Upper lobe of left lung (tissue), 6 donors: ENCODE measurements at places on chromosomes 7 and 10. TPM values are rescaled to one million over a fixed set of nuclear protein-coding genes. Genes with fewer than 3 reads are reported as not detected.

The NDUFB2 gene
- total RNA-seq: 195 TPM

The NUTM2E gene
- not detected for total RNA-seq

The NUTM2A gene
- total RNA-seq: 5.2 TPM

The NODAL gene
- not detected for total RNA-seq

- DNase-seq: no peak
- H3K36me3 ChIP-seq: no peaks in the 10 kb centered on the region
- no peak overlapping the region for H3K4me3 ChIP-seq
- no peak overlapping the region for H3K27ac ChIP-seq
- no peaks in the 10 kb centered on the region for H3K27me3 ChIP-seq
These were observed 94.4 kb upstream of the HABP2 start for GRCh38 chr10:113458451-113458850.

DNA sequence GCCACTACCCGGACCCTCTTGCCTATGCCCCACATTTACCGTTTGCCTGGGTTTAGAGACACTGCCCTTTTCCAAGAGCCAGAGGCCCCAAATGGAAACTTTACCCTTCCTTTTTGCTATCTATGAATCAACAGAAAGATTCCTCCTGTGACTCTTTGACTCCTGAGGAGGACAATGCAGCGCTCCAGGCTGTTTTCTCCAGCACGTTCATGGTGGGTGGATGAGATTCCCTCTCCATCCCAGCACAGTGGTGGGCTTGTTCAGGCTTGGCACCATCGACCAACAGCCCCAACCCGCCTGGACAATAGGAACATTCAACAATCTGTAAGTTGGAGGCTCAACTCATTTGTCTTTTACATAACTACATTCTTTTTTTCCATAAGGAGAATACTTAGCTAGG lies 55.9 kb downstream of the DLD start:
- no peak overlapping the region for H3K27ac ChIP-seq
- peaks cover 3% of the 10 kb centered on the region for H3K4me1 ChIP-seq
- no peaks in the 10 kb centered on the region for H3K27me3 ChIP-seq
- no peak for DNase-seq

GRCh38 chr7:26698194-26698593 lies 166.2 kb downstream of the SKAP2 start:
- H3K4me1 ChIP-seq: no peaks in the 10 kb centered on the region
- no peak for DNase-seq
- H3K27ac ChIP-seq: no peak overlapping the region
- H3K27me3 ChIP-seq: no peaks in the 10 kb centered on the region

DNA sequence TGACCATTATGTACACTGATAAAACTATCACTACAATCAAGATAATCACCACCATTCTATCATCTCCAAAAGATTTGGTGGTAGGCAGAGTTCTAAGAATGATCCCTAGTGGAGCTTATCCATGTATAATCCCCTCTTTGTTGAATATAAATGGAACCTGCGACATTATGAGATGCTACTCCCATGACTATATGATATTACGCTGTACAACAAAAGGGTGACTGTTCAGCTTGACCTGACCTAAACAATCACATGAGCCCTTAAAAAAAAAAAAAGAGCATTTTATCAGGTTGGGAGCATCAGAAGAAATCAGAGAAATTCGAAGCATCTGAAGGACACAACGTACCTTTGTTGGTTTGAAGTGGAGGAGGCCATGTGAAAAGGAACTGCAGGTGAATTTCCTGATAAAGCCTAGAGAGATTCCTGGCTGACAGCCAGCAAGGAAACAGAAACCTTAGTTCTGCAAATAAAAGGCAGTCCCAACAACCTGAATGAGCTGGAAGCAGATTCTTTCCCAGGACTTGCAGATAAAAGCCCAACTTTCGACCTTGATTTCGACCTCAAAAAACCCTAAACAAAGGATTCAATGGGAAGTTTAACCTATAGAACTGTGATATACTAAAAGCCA lies 270.7 kb downstream of the ADRA2A start:
- no peaks in the 10 kb centered on the region for H3K4me1 ChIP-seq
- H3K36me3 ChIP-seq: no peaks in the 10 kb centered on the region
- H3K4me3 ChIP-seq: no peak overlapping the region
- H3K27ac ChIP-seq: no peak overlapping the region

DNA sequence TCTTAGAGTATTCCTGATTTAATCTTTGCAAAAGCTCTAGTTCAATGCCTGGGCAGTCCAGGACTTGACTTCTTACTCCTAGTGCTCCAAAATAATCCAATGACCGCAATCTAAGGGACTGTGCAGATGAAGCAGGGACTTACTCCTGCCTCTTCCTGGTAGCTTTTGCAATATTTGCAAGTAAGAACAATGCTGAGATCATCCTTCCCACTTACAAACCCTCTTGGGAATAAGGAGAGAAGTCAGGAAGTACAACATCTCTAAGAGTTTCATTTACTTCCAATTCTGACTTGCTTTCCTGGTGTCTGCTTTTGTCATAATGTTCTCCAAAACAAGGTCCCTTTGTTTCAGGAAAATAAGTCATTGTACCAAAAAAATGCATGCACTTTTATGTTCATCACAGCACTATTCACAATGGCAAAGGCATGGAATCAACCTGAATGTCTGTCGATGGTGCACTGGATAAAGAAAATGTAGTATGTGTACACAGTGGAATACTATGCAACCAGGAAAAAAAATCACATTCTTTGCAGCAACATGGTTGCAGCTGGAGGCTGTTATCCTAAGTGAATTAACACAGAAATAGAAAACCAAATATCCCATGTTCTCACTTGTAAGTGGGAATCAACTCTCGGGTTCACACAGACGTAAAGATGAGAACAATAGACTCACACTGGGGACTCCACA lies 7.1 kb upstream of the KCNMA1 start:
- no peaks in the 10 kb centered on the region for H3K36me3 ChIP-seq
- no peaks in the 10 kb centered on the region for H3K27me3 ChIP-seq
- no peak overlapping the region for H3K4me3 ChIP-seq
- no peak for DNase-seq
- H3K4me1 ChIP-seq: peaks cover 3% of the 10 kb centered on the region

- no peaks in the 10 kb centered on the region for H3K27me3 ChIP-seq
- DNase-seq: no peak
These were observed 57.3 kb upstream of the BTBD16 start for GRCh38 chr10:122213766-122214165.

GRCh38 chr10:76205361-76205760 lies 773.9 kb downstream of the LRMDA start:
- no peaks in the 10 kb centered on the region for H3K36me3 ChIP-seq
- H3K27me3 ChIP-seq: no peaks in the 10 kb centered on the region
- no peak overlapping the region for H3K4me3 ChIP-seq

GRCh38 chr10:82922046-82922445 lies 1047.1 kb downstream of the NRG3 start:
- no peaks in the 10 kb centered on the region for H3K4me1 ChIP-seq
- no peak overlapping the region for H3K4me3 ChIP-seq
- no peaks in the 10 kb centered on the region for H3K36me3 ChIP-seq
- H3K27me3 ChIP-seq: no peaks in the 10 kb centered on the region
- no peak overlapping the region for H3K27ac ChIP-seq

GRCh38 chr10:49610114-49610457 lies at the start of gene SLC18A3:
Gene SLC18A3, plus strand, starts transcription at chr10:49610310. Its CDS starts 431 bp downstream, at chr10:49610741.
- H3K36me3 ChIP-seq: no peaks in the 10 kb centered on the region
- H3K4me3 ChIP-seq: no peak within 1 kb of the TSS
- peaks cover 74% of the 10 kb centered on the region for H3K27me3 ChIP-seq
- no peak within 1 kb of the TSS for H3K27ac ChIP-seq

DNA sequence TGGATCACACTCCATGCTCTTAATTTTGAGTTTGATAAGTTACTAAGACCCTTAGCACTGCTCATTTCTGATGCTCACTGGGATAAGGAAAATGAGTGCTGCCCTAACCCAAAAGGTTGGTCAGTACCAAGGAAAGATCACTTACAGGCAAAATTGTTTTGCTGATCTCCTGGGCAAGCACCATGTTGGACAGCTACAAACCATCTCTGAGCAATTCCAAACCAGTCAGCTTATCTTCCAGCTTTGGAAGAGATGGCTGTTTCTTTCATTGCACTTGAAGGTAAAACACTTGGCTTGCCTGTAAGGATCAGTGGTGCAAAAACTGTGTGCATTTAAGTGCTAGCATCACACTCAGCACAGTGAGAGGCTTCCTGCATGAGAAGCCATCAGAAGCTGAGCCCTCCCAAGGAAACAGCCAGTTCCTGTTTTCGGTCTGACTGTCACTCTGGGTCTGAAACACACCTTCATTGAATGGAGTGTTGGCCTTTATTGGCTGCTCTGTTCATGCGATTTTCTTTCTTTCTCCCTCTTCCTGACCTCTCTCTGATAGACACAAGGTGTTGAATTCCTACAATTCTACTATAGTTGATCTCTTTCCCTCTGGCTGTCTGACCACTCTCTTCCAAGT lies 126.4 kb upstream of the GHITM start:
- no peaks in the 10 kb centered on the region for H3K4me1 ChIP-seq
- H3K4me3 ChIP-seq: no peak overlapping the region
- no peak for DNase-seq
- no peaks in the 10 kb centered on the region for H3K27me3 ChIP-seq
- H3K27ac ChIP-seq: no peak overlapping the region

DNA sequence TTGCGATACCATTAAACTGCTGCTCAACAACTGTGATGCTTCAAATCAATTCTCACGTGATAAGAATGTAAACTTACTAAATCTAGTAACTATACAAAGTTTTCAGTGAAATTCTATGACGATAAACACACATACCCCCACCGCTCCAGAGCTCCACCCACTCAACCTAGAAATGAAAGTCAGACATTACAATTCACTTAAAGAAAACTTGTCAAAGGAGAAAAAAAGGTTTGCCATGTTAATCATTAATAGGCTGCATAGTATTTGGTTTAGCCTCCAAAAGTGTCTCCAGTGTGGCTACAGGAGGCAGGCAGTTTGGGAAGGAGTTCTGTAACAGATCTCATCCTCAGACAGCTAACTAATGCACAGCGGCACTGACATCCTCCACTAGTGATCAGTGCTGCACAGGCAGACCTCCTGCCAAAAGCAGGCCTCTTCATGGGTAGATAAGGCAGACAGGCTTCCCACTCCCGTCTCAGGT lies 3.1 kb downstream of the HERPUD2 start:
- DNase-seq: no peak
- H3K4me1 ChIP-seq: peaks cover 46% of the 10 kb centered on the region
- H3K27ac ChIP-seq: peak overlapping the region; percentile 8

DNA sequence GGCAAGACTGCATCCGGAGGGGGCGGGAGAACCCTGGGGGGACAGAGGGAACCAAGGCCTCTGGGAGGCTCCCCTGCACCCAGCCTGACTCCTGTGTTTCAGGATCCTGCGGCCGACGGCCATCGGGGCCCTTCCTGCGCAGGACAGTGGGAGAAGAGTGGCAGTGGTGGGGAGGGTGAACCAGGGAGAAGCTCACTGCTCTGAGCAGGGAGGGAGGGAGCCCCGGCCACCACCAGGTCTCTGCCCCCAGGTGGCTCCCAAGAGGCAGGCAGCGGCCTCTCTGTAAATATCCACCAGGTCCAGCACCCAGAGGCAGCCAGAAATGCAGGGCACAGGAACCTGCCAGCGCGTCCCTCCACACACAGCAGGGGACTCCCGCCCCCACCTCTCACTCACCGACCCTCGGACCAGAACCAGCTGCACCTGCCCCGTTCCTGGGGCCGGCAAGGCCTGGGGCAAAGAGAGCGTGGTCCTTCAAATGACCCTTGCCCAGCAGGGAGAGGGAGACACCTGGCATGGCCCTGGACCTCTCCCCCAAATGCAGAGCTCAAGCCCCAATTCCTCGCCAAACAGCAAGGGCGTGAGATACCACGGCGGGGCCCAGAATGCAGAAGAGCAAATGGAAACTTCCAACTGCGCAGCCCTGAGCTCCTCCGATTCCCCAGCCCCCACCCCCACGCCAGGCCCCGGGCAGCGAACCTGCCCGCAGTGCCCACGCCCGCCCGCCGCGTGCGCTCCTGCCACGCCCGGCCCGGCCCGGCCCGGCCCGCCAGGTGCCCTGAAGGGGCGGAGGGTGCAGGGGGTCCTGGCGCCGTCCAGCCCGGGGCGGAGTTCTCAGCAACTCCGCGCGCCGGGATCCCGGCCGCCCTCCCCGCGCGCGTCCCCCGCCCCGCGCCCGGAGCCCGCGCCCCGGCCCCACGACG lies 805 bp downstream of the RASGEF1A start:
- no peaks in the 10 kb centered on the region for H3K27me3 ChIP-seq
- H3K4me3 ChIP-seq: no peak overlapping the region
- peak; percentile 51 for DNase-seq
- no peak overlapping the region for H3K27ac ChIP-seq

DNA sequence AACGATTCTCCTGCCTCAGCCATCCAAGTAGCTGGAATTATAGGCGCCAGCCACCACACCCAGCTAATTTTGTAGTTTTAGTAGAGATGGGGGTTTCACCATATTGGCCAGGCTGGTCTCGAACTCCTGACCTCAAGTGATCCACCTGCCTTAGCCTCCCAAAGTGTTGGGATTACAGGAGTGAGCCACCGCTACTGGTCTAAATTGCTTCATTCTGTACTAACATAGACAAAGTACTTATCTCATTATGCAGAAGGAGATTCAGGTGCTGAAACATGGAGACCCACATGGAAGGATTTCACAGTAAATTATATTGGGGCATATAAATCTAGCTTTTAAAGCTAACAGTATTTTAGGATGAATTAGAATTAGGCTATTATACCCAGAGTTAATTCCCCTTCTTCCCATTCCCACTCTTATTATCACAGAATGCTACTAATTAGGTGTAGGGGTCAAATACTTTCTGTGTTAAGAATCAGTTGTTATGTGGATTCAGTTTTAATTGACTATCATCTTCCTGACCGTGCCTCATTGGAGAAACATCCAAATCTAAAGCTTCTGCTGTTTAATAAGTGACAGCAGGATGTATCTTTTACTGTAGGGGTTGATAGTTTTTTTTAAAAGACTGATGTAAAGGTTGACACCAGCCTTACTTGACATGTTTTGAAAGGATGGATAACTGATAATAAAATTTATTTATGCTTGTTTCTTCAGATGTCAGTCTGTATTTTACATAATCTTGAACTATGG lies 27.2 kb downstream of the ADK start:
- H3K4me1 ChIP-seq: peaks cover 25% of the 10 kb centered on the region
- H3K36me3 ChIP-seq: no peaks in the 10 kb centered on the region
- peak overlapping the region; percentile 57 for H3K4me3 ChIP-seq
- DNase-seq: no peak
- H3K27ac ChIP-seq: no peak overlapping the region

- no peaks in the 10 kb centered on the region for H3K36me3 ChIP-seq
- H3K27ac ChIP-seq: no peak overlapping the region
- peaks cover 5% of the 10 kb centered on the region for H3K4me1 ChIP-seq
- no peak overlapping the region for H3K4me3 ChIP-seq
These were observed 60.8 kb downstream of the CARD11 start for GRCh38 chr7:2982831-2983230.

- H3K4me1 ChIP-seq: peaks cover 7% of the 10 kb centered on the region
- no peak overlapping the region for H3K4me3 ChIP-seq
- no peaks in the 10 kb centered on the region for H3K27me3 ChIP-seq
- no peak overlapping the region for H3K27ac ChIP-seq
- H3K36me3 ChIP-seq: no peaks in the 10 kb centered on the region
- DNase-seq: no peak
These were observed 128.3 kb downstream of the GATA3 start for GRCh38 chr10:8182806-8183205.

GRCh38 chr7:44621034-44621749 lies 14.8 kb downstream of the OGDH start:
- peaks cover 17% of the 10 kb centered on the region for H3K36me3 ChIP-seq
- peak; percentile 66 for DNase-seq
- H3K27ac ChIP-seq: peak overlapping the region; percentile 78
- H3K4me3 ChIP-seq: no peak overlapping the region
